Thyroid gland (tissue), 4 donors: ENCODE measurements at places on chromosomes 1 and 21.
A peak's percentile ranks its signal among the peaks of the same experiment; 100 is the strongest.

DNA sequence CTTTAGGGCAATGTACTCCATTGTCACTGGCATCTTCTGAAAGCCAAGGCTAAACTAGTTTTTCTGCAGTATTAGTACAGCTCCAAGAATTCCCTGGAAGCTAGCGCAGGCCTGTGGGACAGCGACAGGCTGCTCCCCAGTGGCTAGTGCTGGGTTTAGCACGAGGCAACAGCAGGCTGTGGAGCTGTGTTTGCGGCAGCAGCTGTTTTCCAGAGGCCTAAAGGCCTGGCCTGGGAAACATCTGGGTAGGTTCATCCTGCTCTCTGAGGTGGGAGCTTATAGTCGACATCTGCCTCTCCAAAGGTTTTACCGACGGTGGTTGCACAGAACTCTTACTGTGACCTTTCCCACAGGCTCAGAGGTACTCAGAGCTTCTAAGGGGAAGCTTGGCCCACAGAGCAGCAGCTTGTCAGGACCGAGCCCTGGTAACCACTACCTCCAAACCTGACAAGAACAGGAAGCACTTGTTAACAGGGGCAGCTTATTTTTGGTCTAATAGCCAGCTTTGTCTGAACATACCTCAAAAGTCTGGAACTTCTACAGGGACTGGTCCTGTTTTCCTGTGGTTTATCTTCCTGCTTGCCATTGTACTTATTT is 17.2 kb downstream of the CC2D1B start:
- no peaks in the 10 kb centered on the region for H3K4me1 ChIP-seq
- no peaks in the 10 kb centered on the region for H3K27me3 ChIP-seq
- H3K27ac ChIP-seq: no peak overlapping the region
- no peak overlapping the region for H3K4me3 ChIP-seq
- DNase-seq: no peak

- no peaks in the 10 kb centered on the region for H3K36me3 ChIP-seq
- no peaks in the 10 kb centered on the region for H3K27me3 ChIP-seq
- H3K4me3 ChIP-seq: no peak overlapping the region
- H3K4me1 ChIP-seq: no peaks in the 10 kb centered on the region
- no peak for DNase-seq
- H3K27ac ChIP-seq: no peak overlapping the region
Observed at GRCh38 chr1:44759077-44759476, 16.3 kb upstream of the RPS8 start.

GRCh38 chr1:208047476-208047934 is 136.6 kb upstream of the CD34 start:
- no peak overlapping the region for H3K4me3 ChIP-seq
- no peaks in the 10 kb centered on the region for H3K27me3 ChIP-seq
- peak overlapping the region; percentile 64 for H3K27ac ChIP-seq
- H3K4me1 ChIP-seq: peaks cover 32% of the 10 kb centered on the region

GRCh38 chr1:242629396-242629795 is 104.9 kb upstream of the PLD5 start:
- DNase-seq: no peak
- H3K4me1 ChIP-seq: no peaks in the 10 kb centered on the region
- no peak overlapping the region for H3K4me3 ChIP-seq

GRCh38 chr21:32240851-32241687 is 37.8 kb downstream of the MIS18A start:
- no peaks in the 10 kb centered on the region for H3K36me3 ChIP-seq
- no peaks in the 10 kb centered on the region for H3K27me3 ChIP-seq
- H3K27ac ChIP-seq: no peak overlapping the region
- peaks cover 9% of the 10 kb centered on the region for H3K4me1 ChIP-seq

DNA sequence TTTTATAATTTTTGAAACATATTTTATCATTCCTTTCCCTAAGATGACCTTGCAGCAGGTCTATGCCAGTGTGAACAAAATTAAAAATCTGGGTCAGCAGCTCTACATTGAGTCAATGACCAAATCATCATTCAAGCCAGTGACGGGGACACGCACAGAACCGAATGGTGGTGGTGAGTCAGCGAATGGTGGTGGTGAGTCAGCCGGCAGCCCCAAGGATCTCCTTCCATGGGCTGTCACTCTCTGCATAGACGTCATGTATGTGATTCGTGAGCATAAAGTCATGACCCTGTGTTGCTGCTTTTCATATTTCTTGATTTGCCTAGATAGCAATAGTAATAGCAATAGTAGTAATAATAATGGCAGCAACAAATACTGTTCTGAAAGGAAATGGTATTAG is 26.3 kb downstream of the PER3 start:
- no peak for DNase-seq
- H3K27me3 ChIP-seq: no peaks in the 10 kb centered on the region
- H3K36me3 ChIP-seq: peaks cover 59% of the 10 kb centered on the region
- no peak overlapping the region for H3K4me3 ChIP-seq
- no peaks in the 10 kb centered on the region for H3K4me1 ChIP-seq
- H3K27ac ChIP-seq: no peak overlapping the region

GRCh38 chr1:189851806-189852367 is 625.8 kb downstream of the BRINP3 start:
- H3K4me1 ChIP-seq: no peaks in the 10 kb centered on the region
- H3K27ac ChIP-seq: no peak overlapping the region
- H3K4me3 ChIP-seq: no peak overlapping the region

DNA sequence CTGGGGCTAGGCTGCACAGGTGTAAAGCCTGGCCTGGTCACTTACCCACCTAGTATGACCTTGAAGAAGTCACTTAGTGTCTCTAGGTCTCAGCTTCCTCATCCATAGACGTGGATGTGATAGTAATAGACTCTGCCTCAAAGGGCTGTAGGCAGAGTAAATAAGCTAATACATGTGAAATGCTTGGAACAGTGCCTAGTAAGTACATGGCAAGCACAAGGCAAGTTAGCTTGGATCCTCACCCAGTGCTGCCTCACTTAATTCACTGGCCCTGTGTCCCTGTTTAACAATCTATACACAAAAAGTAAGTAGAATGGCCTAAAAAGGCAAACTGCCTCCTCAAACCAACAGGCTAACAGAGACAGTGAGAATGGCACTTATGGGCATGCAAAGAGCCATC is 167.8 kb downstream of the PIGK start:
- H3K36me3 ChIP-seq: no peaks in the 10 kb centered on the region
- no peaks in the 10 kb centered on the region for H3K4me1 ChIP-seq
- H3K4me3 ChIP-seq: no peak overlapping the region
- no peak for DNase-seq
- no peaks in the 10 kb centered on the region for H3K27me3 ChIP-seq

GRCh38 chr1:115313182-115313581 is 24.9 kb downstream of the NGF start:
- peaks cover 4% of the 10 kb centered on the region for H3K4me1 ChIP-seq
- no peak for DNase-seq
- no peak overlapping the region for H3K27ac ChIP-seq

GRCh38 chr1:113040041-113040440 is 33.0 kb upstream of the LRIG2 start:
- no peaks in the 10 kb centered on the region for H3K36me3 ChIP-seq
- H3K4me1 ChIP-seq: no peaks in the 10 kb centered on the region
- H3K27ac ChIP-seq: no peak overlapping the region
- H3K4me3 ChIP-seq: no peak overlapping the region
